ENCODE measurements at places on chromosomes 6 and 20.

- DNase-seq = no peak
Observed at GRCh38 chr20:6044115-6044514, 9.7 kb downstream of the LRRN4 start.

DNA sequence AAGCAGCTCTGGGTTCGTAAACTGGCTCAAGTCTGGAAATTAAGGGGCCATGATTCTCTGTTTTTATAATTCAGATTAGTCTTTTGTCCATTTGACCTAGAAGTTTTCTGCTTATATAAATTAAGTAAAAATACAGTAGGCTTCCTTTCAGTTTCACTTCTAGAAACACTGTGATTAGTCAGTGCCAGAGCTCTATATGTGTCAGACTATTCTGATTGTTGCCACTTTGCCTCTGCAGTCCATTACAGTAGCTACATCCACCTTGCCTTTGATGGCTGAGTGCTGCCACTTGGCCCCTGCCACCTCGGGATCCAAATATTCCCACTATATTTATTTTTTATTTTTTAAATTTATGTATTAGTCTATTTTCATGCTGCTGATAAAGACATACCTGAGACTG lies 7.9 kb downstream of the ZC2HC1B start:
- DNase-seq = no peak

GRCh38 chr6:15822835-15823234 lies 160.0 kb upstream of the DTNBP1 start:
- no peak for DNase-seq

DNA sequence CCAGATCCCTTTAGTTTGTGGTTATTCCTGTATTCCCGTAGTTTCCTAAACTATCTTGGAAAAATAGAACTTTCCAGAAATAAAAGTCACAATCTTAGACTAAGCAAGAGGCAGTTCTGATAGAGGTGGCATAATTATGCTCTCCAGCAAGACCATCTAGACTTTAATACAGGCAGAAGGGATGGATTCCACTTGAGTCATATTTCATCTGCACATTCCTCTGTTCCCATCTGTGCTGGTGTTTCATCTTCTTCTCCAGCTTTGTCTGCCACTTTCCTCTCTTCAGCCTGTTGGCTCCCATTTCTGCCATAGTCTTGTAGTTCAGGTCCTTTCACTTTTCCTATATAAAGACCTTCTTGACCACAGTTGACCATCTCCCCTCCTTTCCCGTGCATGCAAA lies 102.9 kb downstream of the SOBP start:
- DNase-seq = no peak

GRCh38 chr6:64014595-64014994 lies 379.0 kb downstream of the PHF3 start:
- no peak for DNase-seq

DNA sequence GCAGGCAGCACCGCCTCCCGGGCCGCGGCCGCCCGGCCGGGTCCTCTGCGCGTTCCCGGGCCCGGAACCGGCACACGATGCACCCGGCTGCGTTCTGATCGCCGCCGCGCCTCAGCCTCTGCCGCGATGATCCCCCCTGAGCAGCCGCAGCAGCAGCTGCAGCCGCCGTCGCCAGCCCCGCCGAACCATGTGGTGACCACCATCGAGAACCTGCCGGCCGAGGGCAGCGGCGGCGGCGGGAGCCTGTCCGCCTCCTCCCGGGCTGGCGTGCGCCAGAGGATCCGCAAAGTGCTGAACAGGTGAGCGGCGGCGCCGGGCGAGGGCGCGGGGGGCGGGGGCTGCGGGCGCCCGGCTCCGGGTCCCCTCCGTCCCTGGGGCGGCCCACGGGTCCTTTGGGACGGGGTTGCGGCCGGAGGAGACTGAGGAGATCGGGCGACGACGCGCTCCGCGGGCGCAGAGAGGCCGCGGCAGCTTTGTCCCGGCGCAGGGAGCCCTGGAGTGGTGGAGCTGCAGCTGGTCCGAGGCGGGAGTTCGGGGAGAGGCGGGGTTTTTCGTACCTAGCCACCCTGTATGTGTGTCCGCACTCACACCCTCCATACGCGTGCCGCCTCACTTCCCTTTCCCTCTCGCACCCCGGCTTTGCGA lies 659 bp downstream of the SLC35F1 start:
- DNase-seq = no peak

DNA sequence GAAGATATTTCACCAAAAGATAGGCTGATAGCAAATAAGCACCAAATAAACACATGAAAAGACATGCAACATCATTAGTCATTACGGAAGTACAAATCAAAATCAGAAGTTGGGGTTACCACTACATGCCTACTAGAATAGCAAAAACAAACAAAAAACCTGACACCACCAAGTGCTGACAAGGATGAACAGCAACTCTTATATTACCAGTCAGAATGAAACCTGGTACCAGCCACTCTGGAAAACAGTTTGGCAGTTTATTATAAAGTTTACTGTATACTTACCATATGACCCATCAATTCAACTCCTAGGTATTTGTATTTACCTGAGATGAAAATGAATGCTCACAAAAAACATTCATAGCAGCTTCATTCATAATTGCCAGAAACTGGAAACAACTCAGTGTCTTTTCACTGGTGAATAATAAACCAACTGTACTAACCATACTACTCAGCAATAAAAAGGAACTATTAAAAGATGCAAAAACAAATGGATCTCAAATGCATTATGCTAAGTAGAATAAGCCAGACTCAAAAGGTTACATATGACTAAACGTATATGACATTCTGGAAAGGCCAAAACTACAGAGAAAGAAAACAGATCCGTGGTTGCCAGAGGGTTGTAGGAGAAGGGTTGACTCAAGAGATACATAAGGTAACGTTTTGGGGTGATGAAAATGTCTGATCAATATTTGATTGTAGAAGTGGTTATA lies 33.0 kb downstream of the NUP153 start:
- DNase-seq = no peak

DNA sequence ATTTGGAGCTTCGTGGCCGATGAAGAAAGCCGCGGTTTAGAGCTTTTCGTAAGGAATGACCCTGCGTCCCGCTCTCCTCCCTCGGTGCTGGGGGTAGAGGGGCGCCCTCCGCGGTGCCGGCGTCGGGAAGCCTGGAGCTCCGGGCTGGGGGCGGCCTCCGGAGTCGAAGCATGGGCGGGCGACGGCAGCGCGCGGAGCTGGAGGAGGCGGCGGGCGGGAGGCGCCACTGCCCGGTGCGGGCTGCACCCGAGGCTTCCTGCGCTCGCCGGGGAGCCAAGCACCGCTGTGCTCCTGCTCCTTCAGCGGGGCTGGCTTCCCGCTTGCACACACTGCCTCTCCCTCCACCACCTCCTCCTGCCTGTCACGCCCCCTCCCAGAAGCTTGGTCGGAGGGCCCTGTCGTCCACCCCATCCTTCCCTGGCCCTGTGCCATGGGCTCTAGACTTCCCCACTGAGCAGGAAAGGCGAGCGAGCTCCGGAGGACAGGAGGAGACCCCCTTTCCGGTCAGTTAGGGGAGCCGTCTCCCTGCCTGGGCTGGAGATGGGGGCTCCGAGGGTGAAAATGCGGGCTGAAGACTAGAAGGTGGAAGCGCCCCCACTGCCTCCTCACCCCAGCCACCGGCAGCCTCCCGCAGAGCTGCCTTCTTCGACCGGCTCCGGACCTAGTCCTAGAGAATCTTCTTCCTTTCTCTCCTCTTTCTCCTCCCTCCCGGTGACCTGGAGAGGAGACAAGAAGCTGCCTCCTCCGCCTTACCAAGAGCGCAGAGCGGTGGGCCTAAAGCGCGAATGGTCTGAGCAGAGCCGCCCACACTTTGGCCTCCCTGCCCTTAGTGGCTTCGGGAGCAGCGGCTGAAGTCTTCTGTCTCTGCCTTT lies 1.8 kb downstream of the CDH4 start:
- no peak for DNase-seq

DNA sequence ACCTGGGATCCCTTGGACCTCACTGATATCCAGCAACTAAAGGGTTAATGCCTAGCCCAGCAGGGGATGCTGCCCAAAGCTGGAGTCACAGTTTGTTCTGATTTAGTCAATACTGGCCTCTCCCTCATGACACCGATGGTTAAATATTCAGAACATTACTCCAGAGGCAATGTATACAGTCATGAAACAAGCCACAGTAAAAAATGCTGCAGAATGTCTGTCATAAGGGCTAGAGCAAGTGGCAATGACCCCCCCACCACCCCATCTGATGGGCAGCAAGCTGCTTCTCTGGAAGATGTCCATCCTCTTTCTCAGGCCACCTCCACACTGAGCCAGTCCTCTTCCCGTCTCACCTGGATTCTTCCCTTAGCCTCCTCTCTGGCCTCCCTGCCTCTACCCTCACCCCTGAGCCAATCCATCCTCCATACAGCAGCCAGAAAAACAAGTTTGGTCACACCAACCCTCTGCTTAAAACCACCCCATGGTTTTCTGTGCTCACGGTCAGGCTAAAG lies 99.0 kb upstream of the KCNG1 start:
- DNase-seq = peak; percentile 76

- no peak for DNase-seq
Observed at GRCh38 chr6:137172734-137173431, 561 bp downstream of the IL22RA2 start.

DNA sequence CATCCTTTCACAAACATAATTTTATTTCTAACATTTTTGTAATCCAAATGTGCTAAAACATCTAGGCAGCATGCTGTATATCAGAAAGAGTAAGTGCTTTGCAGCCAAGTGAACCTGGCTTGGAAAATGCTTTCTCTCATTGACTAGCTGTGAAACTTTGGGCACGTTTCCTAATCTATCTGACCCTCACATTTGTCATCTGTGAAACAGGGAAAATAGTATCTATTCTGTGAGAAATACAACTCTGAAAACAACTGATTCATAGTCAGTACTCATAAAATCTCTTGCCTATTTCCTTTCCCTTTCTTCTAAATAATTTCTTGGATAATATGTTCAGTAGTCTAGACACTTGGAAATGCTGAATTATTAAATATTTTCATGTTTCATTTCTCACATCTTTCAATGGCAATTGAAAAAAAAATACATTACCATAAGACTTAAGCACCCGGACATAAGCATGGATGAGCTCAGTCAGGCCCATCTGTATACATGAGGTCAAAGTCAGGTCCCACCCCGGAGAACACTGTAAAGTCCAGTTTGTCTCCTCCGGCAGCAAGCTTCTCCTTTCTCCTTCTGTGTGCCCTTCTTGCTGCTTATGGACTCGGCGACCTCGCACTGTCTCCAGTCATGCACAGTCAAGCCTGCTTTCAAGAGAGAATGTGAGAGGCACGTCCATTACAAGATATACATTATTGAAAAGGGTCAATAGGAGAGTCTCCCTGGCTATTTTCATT lies 455.0 kb upstream of the SOX4 start:
- DNase-seq = no peak

Measured in foreskin keratinocyte (primary cell).